Fibroblast of upper back skin (primary cell): ENCODE measurements at places on chromosomes 16 and 17.

- DNase-seq: no peak
Observed at GRCh38 chr16:11233727-11234376, 22.2 kb downstream of the SOCS1 start.

DNA sequence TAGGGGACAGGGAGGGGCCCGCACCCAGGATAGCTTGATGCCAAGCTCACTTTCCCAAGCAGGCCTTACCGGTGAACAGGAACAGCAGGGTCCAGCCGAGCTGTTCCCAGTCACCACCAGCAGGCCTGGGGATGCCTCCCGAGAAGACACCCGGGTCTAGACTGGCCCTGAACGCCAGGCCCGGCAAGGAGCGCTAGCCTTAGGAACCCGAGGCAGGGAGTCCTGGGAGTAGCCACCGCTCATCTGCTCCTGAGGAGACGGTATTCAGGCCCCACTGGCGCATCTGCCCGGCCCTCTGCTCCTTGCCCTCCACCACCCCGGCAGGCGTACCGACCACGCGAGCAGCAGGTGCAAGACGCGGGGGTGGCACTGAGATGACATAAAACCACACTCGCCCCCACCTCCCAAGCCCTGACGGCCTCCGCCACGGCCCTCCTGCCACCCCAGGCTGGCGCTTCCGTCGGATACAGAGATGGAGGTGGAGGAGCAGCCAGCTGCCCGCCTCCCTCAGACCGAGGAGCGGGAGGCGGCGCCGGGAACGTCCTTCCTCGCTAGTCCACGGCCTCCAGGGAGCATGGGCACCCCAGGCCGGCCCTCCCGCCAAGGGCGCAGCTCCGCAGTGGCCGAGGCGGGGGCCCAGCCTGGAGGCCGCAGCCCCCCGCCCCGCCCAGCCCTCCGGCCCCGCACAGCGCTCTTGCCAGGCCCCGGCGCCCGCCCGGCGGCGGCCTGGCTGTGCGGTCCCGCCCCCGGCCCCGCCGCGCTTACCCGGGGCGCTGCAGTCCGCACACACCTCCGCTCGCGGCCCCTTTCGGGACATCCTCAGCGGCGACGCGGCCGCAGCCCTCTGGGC is 661 bp downstream of the GIT1 start:
- no peak for DNase-seq

DNA sequence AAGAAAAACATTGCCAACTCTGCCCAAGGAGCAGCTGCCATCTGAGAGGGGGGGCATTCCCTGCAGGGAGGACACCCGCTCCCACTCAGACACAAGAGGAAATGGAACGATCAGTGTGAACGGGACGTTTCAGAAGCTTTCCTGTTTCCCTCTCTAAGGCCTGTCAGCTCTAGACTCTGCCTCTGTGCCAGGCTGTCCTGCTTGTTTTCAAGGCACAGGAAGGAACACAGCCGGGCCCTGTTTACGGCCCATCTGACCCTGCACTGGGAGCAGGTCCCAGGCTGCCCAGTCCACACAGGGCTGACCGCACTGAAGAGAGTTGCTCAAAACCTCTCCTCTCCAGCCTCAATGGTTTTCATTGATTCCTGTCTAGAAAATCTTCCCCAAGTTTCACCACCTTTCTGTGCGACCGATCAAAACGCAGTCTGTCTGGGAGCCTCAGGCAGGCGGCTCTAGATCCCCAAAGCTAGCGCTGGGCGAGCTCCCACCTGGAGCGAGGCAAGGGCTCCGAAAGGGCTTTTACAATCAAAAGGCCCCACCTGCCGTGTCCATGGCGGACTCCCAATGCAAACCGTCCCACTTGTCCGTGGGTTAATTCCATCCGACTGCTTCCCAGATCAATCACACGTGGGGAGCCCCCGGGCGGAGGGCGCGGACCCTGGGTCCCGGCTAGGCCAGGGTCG is 1.5 kb downstream of the PIEZO1 start:
- DNase-seq: no peak

- DNase-seq: peak; percentile 99
Observed at GRCh38 chr17:50638966-50639713, 4.5 kb downstream of the ABCC3 start.

DNA sequence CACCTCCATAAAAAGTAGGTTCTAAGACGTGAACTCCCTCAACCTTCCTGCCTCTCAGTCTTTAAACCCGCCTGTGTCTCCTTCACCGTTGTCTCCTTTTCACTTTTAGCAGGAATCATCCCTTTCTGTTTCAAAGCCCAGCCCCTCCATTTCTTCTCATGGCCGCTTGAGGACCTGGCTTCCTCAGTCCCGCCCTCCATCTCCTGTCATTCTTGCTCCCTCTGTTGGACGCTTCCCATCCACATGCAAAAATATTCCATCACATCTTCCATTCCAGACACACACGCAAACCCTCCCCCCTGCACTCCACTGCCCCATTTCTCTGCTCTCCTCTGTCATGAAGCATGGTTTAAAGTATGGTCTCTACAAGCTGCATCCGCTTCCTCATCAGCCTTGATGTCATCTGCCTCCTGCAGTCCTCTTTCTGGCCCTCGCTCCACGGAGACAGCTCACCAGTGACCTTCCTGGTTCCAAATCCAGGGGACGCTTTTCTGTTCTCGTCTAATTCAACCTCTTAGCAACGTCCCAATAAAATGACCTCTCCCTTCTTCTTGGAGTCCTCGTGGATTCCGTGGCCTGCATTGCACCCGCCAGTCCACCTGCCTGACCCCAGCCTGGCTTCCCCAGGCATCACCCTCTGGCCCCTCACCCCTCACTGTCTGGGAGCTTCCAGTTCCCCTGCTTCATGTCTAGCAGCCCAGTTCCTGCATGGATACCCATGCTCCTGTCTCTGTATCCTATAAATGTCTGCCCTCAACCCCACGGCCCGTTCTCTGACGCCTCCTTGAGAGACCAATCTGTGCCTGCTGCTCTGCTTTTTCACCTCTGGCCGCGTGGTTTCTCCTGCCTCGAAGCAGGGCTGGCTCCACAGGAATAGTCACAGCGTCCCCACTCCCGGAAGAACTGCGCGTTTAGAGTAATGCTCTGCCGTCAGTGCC is 26.2 kb downstream of the ANKRD40 start:
- DNase-seq: peak; percentile 88

DNA sequence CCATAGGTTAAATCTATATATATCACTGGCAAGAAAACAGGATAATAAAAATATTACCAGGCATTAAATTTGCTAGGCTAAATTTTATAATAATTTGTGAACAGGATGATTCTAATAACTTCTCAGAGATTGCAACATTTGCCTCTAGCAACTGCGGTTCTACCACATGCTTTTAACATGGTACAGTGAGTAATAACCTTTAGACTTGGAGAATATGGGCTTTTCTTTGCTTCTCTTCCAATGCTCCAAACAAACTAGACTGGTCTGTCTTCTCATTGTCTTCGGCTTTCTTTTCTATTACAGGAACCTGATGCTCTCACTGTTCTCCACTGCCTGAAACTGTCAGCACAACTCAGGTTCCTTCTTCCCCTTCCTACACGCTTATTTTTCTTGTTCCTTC is 80.6 kb downstream of the CA4 start:
- no peak for DNase-seq

DNA sequence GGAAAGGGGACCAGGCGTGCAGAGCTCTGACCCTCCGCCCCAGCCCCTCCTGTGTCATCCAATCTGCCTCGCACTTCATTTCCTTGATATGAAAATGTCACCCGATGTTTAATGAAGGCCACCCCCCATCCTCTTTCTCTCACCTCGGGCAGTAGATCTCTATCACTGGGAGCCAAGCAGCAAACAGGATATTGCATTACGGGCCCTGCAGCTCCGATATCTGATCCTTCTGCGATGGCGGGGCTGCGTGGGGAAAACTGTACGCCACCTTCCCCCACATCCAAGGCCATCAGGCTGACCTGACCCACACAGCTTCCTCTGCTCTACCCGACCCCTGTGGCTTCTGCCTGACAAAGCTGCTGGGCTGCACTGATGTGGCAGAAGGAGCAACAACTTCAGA is 74.9 kb downstream of the DYNLRB2 start:
- no peak for DNase-seq

GRCh38 chr16:16183562-16183961 is 39.7 kb downstream of the ABCC6 start:
- no peak for DNase-seq

DNA sequence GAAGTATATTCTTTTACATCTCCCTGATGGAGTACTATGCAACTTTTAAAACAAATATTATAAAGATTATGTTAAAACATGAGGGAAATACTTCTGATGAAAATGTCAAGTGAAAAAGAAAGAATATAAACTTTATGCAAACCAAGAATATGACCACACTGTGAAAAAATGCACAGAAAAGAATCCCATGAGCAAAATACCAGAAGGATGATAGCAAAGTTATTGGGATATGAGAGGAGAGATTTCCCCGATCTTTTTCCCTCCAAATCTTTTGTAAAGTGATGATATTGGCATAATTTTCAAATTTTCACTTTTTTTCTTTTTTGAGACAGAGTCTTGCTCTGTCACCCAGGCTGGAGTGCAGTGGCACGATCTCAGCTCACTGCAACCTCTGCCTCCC is 36.6 kb upstream of the SMURF2 start:
- peak; percentile 52 for DNase-seq

DNA sequence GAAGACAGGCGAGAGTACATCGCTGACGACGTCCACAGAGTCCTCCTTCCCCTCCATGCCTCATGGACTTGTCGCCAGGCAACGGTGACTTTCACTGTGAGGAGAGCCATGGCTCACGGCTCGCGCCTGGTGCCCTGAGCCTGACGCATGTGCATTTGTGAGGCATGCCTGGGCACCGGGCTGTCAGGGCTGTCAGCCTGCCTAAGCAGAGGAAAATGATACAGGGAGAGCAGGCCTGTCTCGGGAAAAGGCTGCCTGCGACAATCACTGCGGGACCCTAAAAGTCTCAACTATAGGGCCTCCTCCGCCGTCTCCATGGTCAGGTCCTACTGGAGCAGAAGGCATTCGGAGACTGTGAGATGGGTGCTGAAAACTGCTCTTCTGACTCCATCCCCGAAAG is 135.5 kb upstream of the WSB1 start:
- no peak for DNase-seq

GRCh38 chr17:21001813-21002221 is 41.0 kb downstream of the USP22 start:
- DNase-seq: no peak

DNA sequence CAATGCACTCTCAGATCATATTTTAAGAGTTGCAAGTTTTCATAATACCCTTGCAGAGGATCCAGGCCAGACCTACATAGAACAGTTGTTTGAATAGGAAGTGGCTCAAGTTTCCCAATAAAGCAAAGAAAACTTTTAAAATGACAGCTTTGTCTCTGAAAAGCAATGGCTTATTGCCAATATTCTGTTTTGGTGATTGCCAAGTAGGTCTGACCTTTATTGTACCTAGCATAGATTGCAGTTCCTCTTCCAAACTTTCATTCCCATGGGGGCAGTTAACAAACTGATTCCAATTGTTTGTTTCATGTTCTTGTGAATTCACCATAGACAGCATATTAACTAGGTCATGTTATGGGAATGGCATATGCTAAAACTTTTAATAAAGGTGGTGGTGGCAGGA is 664.6 kb upstream of the CA10 start:
- DNase-seq: no peak

DNA sequence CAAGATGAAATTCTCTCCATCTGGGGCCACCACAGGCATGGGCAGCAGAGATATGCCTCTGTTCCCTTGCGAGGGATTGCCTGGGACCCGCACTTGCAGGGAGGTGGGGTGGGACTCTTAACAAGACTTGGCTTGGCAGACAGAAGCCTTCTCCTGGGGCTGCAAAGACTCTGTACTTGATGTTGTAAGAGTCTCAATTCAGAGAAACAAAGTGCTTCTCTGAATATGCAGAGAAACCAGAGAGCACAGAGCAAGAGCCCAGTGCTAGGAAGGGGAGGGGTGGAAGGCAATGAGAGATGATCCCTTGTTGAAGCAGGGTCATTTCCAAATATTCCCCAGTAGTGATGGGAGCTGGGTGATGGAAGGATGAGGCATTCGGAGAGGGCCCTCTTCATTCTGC is 2.2 kb downstream of the MMP28 start:
- DNase-seq: no peak

GRCh38 chr17:28871056-28871579 is 16.3 kb downstream of the ERAL1 start:
- DNase-seq: no peak

DNA sequence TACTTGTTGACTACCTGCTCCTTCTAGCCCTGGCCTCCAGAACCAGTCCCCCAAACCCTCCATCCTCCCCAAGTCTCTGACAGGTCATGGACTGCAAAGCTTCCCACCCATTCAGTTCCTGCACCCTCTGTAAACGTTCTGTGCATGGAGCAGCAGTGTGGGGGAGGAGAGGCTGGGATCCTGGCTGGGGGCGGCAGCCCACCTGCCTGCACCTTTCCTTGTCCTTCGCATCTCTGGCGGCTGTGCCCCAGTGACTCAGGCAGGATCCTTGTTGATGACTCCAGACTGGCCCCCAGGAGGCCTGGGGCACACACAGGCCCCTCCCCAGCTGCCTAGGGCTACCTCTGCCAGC is 1.6 kb upstream of the PKMYT1 start:
- no peak for DNase-seq

- no peak for DNase-seq
Observed at GRCh38 chr16:67969254-67970039, 1.0 kb upstream of the SLC12A4 start.

DNA sequence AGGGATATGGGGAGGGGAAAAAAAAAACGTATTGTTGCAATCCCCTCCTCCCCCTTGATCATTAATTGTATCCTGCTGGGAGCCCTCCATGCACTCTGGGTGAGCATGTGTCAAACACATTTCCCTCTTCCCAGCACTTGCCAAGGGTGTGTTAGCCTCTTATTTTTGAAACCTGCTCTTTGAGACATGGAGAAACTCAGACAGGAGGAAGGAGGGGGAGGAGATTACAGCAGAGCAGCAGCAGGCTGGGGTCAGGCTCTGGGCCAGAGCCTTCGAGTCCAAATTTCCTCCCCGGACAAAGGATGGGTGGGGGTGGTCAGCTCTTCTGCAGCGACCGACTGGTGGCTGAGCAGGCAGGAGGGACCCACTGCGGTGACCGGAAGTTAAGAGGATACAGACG is 64.7 kb downstream of the SOX9 start:
- DNase-seq: peak; percentile 43

DNA sequence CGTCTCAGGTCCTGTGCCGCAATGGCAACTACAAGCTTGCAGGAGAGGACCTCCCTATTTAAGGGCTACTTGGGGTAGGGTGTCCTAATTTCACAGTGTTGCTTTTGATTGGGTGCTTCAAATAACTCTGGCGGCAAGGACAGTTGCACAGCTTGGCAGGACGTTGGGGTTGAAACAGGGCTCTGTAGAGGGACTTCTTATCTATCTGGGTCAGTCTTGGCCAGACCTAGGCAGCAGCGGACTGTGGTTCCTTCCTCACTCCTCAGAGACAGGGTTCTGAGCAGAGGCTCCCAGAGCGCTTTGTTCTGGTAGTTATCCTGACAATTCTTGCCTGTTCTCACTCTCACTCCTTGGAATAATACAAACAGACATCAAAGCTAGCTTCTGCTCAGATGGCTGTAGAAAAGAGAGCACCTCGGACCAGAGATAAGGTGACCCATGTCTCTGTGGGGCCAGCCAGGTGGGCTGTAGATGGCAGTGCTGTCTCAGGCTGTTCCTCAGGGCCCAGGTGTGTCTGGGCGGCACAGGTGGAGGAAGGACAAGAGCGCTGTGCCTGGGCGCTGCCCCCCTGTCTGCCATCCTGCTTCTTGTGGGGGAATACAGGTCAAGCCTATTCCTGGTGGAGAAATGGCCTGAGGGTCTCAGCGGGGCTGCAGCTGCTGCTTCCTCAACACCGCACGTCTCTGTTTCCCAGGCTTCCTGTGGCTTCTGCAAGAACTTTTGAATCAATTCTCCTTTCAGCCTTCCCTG is 61.0 kb downstream of the PLD6 start:
- DNase-seq: no peak

GRCh38 chr17:45325810-45326209 is 9.0 kb upstream of the MAP3K14 start:
- DNase-seq: no peak
